ENCODE measurements at places on chromosomes 1 and 21.

DNA sequence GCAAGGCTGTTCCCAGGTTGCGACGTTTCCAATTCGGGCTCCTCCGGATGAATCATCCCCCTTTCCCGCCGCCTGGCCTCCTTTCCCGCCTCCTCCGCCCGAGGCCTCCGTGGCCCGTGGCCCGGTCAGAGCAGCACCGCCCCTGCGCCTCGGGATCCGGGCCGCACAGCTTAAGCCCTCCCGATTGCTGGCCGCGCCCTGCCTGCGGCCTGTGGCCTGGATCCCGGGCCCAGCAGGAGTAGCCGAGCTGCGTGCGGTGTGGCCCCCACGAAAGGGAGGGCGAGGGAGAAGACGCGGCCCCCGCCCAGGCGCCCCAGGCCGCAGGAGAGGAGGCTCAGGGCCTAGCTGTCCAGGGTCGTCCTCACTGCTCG, 1.0 kb downstream of the TMEM200B start:
- no peak for DNase-seq

DNA sequence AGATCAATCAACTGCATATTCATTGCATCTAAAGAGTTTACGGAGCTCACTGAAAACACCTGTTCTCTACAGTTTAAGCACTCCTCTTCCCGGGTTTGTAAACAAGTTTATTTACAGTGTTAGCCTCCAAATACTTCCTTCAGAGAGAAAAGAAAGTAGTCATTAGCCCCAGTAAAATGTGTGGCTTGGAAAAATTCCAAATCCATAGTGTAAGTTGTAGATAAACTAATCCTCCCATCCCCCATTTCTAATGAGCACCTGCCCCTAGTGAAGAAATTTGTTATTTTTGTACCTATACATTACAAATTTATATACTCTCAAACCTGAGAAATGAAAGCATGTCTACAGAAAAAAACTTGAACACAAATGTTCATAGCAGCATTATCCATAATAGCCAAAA, 21.9 kb downstream of the PUM1 start:
- no peak for DNase-seq

- DNase-seq, result no peak
Measured at GRCh38 chr1:191963286-191963685, 195.0 kb upstream of the RGS18 start.

GRCh38 chr1:248174521-248174920, at the start of gene OR2M2:
Gene OR2M2, plus strand, starts transcription at chr1:248174821. Its CDS starts 5,165 bp downstream, at chr1:248179986.
- DNase-seq, result no peak

GRCh38 chr1:7422561-7422960, 348.5 kb upstream of the VAMP3 start:
- DNase-seq, result no peak

DNA sequence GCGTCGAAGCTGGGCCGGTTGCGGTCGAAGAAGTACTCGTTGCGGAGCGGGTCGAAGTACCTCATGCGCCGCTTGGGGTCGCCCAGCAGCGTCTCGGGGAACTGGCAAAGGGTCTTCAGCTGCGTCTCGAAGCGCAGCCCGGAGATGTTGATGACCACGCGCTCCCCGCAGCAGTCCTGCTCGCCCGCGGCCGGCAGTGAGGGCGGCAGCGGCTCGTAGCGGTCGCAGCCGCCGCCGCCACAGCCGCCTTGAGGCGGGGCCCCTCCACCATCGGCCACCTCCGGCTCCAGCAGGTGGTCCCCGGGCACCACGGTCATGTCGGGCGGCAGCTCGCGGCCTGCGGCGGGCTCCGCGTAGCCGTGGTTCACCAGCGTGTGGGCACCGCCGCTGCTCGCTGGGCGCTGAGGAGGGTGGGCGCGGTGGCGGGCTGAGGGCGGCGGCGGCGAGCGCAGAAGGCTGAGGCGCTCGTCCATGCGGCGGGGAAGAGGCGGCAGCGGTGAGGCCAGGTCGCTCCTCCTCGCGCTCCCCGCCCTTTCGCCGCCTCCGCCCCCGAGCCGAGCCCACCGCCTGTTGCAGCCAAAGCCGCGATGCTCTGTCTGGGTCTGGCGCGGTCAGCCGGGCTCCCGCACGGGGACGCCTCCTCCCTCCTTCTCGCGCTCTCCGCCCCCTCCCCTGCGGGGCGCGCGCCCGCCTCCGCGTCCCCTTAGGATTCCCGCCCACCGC, at the start of gene KCNA3:
Gene KCNA3 (minus strand): TSS at position 604 of the 723 bp plus-strand sequence. CDS start 131 bp downstream, at position 473.
- peak; percentile 92 for DNase-seq

- DNase-seq, result no peak
Measured at GRCh38 chr21:17988102-17988437, 168.9 kb upstream of the C21orf91 start.

GRCh38 chr1:239617259-239617658, 230.9 kb downstream of the CHRM3 start:
- DNase-seq, result no peak
